ENCODE measurements at places on chromosomes 2 and 18.

- DNase-seq = no peak
Observed at GRCh38 chr2:25375989-25376545, 34.3 kb upstream of the DNMT3A start.

DNA sequence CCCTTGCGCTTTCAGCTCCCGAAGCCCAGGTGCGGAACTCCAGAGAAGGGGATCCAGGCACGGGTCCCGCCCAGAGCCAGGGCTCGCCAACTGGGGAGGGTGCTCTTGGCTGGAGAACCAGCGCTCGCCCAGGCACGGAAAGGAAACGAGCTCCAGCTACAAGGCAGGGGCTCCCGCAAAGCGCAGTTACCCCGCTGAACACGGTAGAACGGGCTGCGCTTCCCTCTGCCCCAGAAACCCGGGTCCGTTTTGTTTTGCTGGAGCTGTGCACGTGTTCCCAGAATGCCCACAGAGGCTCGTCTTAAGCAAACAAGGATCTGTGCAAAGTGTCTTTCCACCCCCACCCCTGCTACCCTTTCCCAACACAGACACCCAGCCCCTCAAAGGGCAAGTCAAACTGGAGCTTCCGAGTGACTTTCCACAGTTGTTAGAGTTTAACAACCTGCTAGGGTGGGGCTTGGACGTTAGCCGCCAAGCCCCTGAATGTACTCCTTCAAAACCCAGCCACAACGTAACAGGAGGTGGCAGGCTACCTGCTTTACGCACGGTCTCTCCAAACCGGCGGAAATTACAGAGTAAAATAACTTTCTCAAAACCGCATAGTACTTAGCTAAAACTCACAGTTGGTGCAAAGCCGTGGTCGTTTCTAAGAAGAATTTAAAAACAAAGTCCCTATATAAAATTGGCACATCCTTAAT lies 775 bp downstream of the RNF125 start:
- DNase-seq = no peak

DNA sequence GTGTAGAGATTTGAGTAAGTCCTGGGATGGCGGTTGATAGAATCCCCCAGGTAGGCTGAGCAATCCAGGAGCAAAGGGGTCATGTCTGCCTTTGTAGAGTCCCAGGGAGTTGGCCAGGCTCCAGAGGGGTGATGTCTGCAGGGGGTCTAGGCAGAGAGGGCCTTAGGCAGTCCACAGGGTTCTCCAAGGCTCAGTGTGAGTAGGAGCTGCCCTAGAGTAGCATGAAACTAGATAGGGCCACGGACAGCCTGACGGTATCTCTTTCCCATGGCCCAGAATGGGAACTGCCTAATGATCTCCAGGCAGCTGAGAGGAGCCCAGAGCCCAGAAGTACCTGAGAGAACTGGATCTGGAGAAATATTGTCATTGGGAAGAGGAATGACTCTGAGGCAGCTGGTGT lies 9.0 kb upstream of the FAM136A start:
- peak; percentile 60 for DNase-seq

- no peak for DNase-seq
Observed at GRCh38 chr2:145652571-145653545, 1132.9 kb upstream of the ZEB2 start.

- no peak for DNase-seq
Observed at GRCh38 chr2:142423603-142424002, 292.8 kb upstream of the LRP1B start.

All from suprapubic skin (tissue), 4 donors.